ENCODE measurements at places on chromosomes 2 and 18. TPM values are rescaled to one million over a fixed set of nuclear protein-coding genes. Genes with fewer than 3 reads are reported as not detected.

DNA sequence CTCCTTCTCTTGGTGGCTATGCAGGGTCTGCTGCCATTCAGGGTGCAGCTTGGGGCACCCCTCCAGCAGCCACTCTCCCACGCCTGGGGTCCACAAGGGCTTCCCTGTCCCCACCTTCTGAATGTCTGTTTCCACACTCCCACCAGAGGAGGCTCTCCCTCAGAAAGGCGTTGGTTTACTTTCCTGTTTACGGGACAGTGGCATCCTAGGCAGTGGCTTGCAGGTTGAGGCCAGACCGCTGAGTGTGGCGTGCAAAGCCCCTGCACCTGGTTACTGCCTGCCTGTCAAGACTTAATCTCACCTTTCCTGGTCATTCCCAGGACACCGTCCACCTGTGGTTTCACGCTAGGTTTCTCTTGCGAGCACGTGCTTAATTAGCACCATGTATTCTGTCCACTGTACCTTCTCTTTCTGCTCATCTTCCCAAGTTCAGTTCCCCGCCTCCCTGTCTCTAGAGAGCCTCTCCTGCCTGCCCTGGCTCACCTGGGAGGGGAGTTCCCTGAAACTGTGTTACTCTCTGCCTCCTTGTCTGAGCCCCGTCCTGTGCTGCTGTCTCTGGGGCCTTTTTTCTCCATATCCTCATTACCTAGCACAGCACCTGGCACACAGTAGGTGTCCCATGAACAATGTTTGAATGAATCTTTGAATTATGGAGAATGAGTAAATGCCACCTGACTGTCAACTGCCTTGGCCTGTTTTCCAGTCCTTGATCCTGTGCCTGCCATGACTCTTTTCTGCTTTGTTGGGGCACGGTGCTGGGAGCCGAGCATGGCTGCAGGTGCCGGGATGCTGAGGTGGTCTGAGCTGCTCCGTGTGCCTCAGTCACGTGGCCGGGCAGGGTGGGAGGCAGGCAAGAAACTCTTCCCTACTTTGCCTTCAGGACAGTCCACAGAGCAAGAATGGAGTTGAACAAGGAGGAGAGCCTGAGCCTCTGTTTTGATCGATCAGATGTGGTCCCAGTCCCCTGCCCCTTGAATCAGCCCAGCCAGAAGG is 56.4 kb downstream of the ARHGEF4 start:
- no peak for DNase-seq

DNA sequence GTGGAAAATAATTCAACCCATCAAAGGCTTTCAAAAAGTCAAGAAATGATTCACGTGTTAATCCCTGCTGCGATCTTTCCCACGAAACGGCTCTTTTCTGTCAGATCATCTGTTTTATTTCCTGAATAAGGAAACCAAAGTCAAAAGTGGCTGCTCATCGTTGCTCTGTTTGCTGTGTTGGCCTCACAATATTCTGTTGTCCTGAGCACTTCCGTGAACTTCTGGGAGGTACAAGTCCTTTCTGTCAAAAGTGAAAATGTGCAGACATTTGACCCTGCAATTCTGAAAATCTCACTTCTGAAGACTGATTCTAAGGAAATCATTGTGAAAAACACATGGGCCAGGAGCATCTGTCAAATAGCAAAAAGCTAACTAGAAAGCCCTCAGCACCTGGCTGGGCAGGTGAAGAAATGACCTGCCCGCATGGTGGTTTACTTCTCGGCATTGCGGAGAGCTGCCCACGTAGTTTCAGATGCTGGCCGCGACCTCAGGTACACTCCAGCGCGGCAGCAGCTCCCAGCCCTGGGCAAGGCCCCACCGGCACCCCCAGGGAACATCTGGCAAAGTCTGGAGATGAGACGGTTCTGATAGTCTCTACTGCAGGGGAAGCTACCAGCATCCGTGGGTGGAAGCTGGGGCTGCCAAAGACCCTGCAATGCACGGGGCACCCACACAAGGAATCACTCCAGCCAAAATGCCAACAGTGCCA is 31.9 kb upstream of the GPC1 start:
- peak; percentile 20 for DNase-seq

GRCh38 chr2:235573331-235574221 is 79.7 kb downstream of the AGAP1 start:
- peak; percentile 66 for DNase-seq

GRCh38 chr18:35634323-35634722 is 52.8 kb downstream of the GALNT1 start:
- DNase-seq = peak; percentile 32

DNA sequence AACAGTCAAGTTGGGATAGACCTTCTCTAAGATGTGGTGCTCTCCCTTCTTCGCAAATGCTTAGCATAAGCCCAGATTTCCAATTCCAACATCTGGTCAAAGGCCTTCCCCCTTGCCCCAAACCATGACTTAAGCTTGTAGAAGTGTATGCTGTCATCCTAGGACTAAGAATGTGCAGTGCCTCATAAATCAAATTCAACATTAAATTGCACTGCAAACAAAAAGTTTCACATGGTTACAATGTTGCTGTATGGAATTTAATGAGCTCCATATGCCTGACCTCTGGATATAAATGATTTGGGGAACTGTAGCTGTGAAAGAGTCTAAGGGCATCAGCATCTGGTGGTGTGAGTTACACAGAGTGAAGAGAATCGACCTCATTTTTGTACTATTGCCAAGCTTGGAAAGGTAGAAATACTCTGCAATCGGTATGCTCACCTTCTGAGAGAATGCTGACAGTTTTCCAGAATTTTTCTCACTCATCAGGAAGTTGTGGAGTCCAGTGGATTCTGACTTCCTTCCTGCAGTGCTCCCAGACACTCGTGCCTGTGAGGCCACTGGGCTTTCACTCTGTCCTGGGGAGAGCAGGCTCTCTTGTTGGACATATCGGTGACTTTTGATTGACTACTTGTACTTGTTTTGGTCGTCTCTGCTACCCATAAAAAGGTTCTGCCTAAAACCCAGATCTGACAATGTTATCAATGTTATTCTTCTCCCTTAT is 40.6 kb downstream of the FASTKD2 start:
- DNase-seq = peak; percentile 68

- DNase-seq = peak; percentile 2
Measured at GRCh38 chr2:139790807-139791752, 1010.9 kb upstream of the NXPH2 start.

The CYP27C1 gene
- not detected for total RNA-seq

The GALNT3 gene
- under 0.01 TPM for total RNA-seq

The UGT1A10 gene
- not detected for total RNA-seq

The RAD51AP2 gene
- not detected for total RNA-seq

The ETAA1 gene
- 11.5 TPM for total RNA-seq

The UGT1A8 gene
- total RNA-seq = not detected

The BOLL gene
- not detected for total RNA-seq

Data from lung microvascular endothelial cell (primary cell).